ENCODE measurements at places on chromosomes 6 and 20.

DNA sequence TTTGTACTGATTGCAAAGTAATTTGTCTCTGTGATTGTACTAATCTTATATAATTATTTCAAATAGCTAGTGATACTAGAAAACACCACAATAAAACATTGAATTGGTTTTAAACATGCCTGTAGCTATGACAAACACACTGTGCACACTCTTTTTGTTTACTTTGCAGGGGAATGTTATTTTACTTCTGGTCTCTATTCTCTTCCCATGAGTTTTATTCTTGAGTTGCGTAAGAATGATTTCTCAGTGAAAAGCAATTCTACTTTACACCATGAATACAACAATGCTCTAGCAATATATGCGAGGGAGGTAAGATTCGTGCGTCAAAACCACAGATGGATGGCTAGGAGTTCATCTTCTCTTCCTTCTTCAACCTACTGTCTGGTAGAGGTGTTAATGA is 68.4 kb upstream of the PHACTR1 start:
- no peak for DNase-seq

DNA sequence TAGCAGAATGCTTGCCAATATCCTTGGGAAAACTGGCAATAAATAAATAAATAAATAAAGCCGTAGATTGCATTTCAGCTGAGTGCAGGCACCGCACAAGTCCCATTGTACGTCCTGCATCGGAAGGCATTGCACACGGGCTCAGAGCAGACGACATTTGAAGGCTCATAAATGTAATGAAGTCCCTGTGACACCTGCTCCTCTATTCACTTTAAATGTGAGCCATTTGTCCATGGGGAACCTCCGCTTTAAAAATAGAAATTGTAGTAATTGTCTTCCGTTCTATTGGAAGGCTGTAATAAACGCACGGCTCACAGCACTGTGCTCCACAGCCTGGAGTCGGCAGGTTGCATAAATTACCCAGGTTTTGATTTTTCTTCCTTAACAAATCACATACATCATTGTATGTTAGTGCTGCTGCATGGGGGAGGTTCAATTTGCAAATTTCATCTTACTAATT is 32.6 kb downstream of the MYT1 start:
- DNase-seq, result no peak

- peak; percentile 35 for DNase-seq
These were observed 5.9 kb downstream of the NHSL1 start for GRCh38 chr6:138493413-138493812.

DNA sequence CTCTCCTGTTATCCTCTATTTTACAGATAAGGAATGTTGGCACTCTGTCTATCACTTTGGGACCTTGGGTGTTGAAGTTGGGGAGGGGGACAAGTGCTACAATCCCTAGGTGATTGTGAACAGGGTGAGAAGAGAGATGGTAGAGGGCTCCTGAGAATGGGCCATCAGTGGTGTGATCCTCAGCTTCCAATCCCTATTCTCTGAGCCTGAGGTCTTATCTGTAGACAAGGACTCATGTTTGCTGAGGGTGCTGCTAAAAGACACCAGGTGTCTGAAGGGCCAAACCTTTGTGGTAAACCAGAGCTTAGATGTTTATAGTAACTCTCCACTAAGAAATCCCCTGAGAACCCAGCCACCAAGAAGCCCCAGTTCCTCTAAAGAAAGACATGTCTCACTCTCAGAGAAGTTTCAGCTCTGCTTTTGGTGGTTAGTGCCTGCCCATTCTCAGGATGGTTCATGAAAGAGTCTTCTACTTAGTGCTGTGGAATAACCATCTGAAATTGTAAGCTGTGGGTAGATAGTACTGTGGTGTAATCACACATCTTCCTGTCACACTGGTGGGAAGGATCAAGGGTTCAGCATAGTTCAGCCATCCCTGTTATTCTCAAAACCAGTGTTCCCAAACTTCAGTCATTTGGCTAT is 58.2 kb upstream of the IL20RA start:
- no peak for DNase-seq

DNA sequence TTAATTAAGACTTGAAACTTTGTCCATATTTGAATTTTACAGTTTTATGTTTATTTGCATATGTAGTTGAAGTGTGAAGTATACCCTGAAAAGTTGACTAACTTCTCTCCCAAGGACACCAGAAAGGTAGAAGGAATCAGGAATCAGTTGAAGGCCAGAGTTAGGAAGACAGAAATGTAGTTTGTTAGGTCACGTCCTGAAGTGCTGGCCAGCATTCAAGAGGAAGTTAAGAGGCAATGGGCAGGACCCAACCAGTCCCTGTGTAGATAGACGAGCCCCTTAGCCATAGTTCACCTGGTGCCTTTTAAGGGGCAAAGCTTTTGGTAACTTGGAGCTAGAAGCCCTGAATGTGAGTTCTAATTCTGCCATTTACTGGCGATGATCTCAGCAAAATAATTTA is 250.4 kb upstream of the KCNQ5 start:
- DNase-seq, result no peak

DNA sequence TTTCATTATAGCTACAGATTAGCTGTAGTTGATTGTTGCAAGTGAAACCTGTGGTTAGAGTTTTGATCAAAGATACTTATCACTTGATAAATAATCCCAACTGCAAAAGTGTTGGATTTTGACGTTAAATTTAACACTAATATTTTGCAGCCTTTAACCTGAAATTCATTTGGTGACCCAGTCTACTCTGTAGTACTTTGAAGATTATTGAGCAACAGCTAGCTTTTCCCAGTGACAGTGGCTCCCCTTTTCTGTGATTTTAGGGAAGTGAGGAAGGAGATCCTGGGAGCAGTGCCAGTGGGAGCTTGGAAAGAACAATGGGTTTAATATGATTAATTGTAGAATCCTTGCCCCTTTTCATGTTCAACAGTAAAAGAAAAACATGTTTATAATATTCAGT is 76.9 kb downstream of the NCOA3 start:
- no peak for DNase-seq

DNA sequence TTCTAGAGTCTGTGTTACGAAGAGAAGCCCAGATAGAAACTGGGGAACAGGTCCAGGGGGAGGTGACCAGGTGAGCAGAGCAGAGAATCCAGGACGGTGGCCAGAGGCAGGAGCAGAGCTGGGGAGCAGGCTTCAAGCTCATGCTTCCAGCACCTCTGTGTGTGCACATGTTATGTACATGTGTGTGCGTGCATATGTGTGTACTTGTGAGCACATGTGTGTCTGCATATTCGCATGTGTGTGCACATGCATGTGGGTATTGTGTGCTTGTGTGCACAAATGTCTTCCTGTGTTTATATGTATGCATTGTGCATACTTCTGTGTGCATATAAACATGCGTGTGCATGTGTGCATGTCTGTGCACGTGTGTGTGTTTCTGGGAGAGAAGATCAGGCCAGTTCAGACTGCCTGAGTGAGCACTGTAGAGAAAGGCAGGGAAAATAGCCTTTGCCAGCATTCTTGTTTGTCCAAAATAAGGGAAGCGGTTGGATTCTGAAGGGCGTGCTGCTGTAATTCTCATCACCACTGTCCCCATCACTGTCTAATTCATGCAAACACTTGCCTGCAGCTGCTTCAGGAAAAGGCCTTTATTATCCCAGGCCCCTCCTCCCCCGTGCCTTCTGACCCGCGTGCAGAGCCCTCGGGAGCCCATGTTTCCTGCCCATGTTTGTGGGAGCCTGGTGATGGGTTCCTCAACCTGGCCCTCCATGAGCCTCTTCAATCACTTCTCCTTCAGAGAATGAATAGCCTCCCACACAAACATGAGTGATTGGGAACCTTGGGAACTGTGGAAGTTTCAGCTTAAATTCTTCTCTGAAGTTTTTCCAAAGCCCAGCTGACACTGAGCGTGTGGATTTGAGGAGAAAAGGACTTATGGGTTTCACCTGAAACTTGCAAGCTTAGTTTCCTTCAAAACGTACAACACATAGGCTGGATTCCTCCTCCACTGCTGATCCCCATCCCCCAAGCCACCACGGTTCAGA is 161.7 kb upstream of the AFDN start:
- peak; percentile 74 for DNase-seq

DNA sequence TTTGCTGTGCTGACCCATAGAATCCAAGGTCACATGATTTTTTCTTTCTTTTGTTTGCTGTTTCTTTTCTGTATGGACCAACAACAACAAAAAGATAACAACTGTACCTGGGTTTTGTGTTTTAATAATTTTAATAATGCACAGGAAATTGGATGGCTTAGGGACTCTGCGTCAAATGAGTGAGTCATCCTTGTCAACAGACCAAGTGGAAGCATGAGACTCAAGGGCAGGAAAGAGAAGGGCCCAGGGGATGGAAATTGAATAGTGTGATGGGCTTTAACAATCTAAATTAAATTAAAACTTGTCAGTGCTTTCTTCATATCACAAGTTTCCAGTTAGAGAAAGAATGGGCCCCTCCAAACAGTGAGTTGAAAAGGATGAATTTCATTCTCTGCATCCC is 413.0 kb downstream of the PREX1 start:
- DNase-seq, result no peak

DNA sequence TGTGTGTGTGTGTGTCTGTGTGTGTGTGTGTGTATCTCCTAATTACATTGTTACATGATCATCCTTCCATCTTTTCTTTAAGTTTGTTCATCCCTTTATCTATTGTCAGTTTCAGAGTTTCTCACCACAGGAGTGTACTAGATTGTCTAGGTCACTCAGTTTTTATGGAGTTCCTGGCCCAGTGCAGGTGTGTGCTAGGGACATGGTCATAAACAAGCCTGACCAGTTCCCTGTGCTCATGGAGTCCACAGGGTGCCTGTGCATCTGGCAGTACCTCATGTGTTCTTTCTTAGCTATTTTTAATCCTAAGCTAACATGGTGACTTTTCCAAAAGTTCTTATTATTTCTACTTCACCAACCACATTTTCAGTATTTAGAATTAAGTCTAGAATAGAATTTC is 43.9 kb downstream of the PHACTR2 start:
- DNase-seq, result no peak

DNA sequence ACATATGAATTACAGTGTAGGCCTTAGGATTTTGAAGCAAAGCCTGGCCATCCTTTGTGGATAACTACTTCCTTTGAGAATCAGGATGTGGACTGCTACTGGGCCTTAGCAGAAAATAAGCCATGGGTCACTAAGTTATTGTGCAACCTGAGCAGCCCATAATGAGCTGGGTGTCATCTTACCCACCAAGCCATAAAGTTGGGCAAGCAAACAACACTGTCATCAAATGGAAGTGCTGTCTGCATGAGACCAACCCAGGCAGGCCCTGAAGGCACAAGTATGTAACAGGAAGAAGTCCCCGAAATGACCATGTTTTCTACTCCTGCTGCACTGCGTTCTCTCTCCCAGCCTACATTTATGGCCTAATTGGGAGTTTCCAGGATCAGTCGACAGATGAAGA is 205.6 kb upstream of the GGTLC1 start:
- DNase-seq, result no peak

DNA sequence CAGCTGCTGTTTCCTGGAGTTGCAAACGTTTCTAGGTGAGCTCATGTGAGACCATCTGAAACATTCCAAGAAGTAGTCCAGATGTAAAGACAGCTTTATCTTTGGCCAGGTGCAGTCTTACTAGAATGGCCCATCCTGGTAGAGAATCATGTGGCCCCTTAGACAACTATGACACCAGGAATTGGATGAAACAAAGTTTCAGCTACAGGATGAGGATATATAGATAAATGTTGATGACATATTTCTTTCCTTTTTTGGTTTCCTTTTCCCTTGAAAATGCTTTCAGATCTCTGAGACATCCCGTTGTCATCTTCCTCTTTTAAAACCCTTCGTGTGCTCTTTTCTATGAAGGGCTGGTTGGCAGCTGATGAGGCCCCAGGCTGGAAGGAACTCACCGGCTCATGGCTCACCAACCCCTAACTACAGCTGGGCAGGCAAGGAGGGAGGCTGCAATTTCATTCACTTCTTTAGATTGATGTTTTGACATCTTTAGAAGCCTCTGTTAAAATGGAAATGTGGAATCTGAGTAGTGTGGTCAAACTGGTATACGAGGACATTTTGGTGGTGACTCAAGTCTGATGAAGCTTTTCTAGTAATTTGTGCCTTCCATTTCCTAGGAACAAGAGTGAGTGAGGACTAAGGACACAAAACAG is 167.9 kb upstream of the TNFAIP3 start:
- DNase-seq, result peak; percentile 40

GRCh38 chr6:93423542-93423941 is 4.2 kb upstream of the EPHA7 start:
- DNase-seq, result no peak

DNA sequence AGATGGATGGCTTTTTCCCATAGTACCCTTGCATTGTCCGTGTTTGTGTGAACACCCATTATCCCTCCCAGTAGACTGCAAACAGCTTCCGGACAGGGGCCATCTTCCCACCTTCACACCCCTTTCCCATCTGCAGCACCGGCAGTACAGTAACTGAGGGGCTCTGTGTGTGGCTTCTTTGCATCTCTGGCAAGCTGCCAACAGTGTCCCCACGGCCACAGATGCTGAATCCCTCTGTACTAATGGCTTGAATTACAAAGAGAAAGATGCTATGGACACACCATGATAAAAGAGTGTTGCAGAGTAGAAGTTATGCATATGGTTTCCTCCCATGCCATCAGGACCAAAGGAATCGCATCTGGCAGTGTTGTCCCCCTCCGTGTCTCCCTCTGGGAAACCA is 101.1 kb upstream of the CDYL start:
- no peak for DNase-seq

- no peak for DNase-seq
These were observed 219.9 kb downstream of the HDGFL1 start for GRCh38 chr6:22789315-22789714.

DNA sequence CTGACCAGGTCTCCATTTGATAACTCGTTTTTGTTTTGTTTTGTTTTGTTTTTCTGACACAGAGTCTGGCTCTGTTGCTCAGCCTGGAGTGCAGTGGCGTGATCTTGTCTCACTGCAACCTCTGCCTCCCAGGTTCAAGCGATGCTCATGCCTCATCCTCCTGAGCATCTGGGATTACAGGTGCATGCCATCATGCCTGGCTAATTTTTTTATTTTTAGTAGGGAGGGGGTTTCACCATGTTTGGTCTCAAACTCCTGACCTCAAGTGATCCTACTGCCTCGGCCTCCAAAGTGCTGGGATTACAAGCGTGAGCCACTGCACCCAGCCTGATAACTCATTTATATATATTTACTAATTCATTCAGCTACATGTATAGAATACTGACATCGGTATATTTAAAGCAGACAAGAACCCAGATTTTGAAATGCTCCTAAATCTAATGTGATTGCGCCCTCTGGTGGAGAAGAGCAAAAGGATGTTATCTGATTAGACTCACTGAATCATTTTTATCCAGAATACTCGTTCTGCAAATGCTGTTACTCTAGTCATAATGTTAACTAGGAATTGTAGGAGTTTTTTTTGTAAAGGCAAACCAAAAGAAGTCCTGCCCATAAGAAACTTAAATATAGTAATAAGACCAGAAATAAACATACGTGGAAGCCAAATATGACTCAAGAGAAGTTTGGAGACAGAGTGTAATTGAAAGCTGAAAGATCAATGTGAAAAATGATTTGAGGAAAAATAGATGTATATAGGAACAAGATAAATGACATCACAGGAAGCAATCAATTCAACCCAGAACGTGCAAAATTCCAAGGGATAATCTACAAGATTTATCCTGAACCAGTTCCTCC is 5.3 kb upstream of the COL12A1 start:
- peak; percentile 70 for DNase-seq

GRCh38 chr6:18166312-18167036 is 11.3 kb downstream of the KDM1B start:
- no peak for DNase-seq

Measured in globus pallidus (tissue), 1 donor.